ENCODE measurements at places on chromosomes 12 and 14. TPM values are rescaled to one million over a fixed set of nuclear protein-coding genes. Genes with fewer than 3 reads are reported as not detected.

Gene KLRK1
- 4.9 TPM for total RNA-seq

Gene SCN8A
- 0.26 TPM for total RNA-seq

Gene TMPRSS12
- total RNA-seq = not detected

Gene LALBA
- not detected for total RNA-seq

Gene RGS6
- 0.71 TPM for total RNA-seq

Gene ADAM20
- total RNA-seq = 0.38 TPM

Gene AQP6
- total RNA-seq = 0.09 TPM

Gene FAIM2
- 1.7 TPM for total RNA-seq

Gene AGAP2
- 1.9 TPM for total RNA-seq

Gene KRT6C
- total RNA-seq = not detected

Gene KCNJ8
- 20.8 TPM for total RNA-seq

Gene REC8
- 27.0 TPM for total RNA-seq

All from left lung (tissue), 14 donors.